CD4-positive, alpha-beta memory T cell (primary cell): ENCODE measurements at places on chromosomes 11 and 22. TPM values are rescaled to one million over a fixed set of nuclear protein-coding genes. Genes with fewer than 3 reads are reported as not detected.

DNA sequence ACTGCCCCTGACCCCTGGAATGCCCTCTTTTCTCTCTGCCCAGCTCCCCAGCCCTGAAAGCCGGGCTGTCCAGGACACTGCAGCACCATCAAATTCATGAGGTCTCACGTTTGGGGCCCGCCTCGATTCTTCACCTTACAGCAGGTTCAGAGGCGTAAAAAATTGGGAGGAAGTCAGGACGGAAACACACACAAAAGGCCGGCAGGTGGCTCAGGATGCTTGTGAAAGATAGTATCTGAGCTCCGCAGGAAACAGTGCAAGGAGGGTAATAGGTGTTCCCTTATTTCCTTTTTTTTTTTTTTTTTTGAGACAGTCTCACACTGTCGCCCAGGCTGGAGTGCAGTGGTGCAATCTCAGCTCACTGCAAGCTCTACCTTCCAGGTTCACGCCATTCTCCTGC, 4.1 kb downstream of the RFPL2 start:
- H3K27me3 ChIP-seq = no peaks in the 10 kb centered on the region
- H3K36me3 ChIP-seq = no peaks in the 10 kb centered on the region
- H3K4me1 ChIP-seq = peaks cover 50% of the 10 kb centered on the region
- peak; percentile 42 for DNase-seq
- H3K4me3 ChIP-seq = no peak overlapping the region

- H3K4me3 ChIP-seq = no peak overlapping the region
- no peaks in the 10 kb centered on the region for H3K4me1 ChIP-seq
- DNase-seq = no peak
- no peak overlapping the region for H3K27ac ChIP-seq
Measured at GRCh38 chr11:78311702-78312371, 105.8 kb downstream of the GAB2 start.

GRCh38 chr22:33129621-33130020, 71.4 kb upstream of the SYN3 start:
- no peaks in the 10 kb centered on the region for H3K27me3 ChIP-seq
- H3K4me3 ChIP-seq = no peak overlapping the region
- H3K36me3 ChIP-seq = no peaks in the 10 kb centered on the region
- H3K27ac ChIP-seq = no peak overlapping the region

DNA sequence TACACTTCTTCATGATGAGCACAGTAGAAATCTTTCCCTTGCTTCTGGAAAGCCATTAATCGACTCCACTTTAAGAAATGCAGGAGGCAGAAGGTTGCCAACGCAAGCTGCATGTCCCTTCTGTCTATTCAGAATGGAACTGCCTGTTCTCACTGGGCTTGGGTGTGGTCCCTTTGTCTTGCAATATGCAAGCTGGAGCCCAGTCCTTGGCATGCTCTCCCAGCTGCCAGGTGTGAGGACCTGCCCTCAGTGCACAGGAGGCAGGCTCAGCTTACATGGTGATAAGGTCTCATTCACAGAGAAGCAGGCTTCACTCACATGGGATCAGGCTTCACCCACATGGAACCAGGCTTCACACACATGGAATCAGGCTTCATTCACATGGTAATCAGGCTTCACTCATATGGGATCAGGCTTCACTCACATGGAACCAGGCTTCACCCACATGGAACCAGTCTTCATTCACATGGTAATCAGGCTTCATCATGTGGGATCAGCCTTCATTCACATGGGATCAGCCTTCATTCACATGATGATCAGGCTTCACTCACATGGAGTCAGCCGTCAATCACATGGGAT, 59.2 kb upstream of the USP47 start:
- H3K36me3 ChIP-seq = no peaks in the 10 kb centered on the region
- DNase-seq = no peak
- H3K4me3 ChIP-seq = no peak overlapping the region
- no peaks in the 10 kb centered on the region for H3K27me3 ChIP-seq
- no peaks in the 10 kb centered on the region for H3K4me1 ChIP-seq

GRCh38 chr11:10487002-10487647, 32.1 kb downstream of the AMPD3 start:
- peaks cover 90% of the 10 kb centered on the region for H3K36me3 ChIP-seq
- no peak overlapping the region for H3K4me3 ChIP-seq
- H3K27me3 ChIP-seq = no peaks in the 10 kb centered on the region
- no peak overlapping the region for H3K27ac ChIP-seq

The TRIM22 gene
- 349 TPM for total RNA-seq
